Smooth muscle cell of trachea (primary cell): ENCODE measurements at places on chromosomes 1 and 21. TPM values are rescaled to one million over a fixed set of nuclear protein-coding genes. Genes with fewer than 3 reads are reported as not detected.

Gene ACTN2
- under 0.01 TPM in 2 replicates for total RNA-seq

Gene C1orf226
- total RNA-seq: 0.17 and 0.29 TPM in 2 replicates

Gene SFN
- total RNA-seq: 0.17 and 1.6 TPM in 2 replicates

Gene C1orf141
- under 0.01 TPM in 1 of 2 replicates, not detected in the other for total RNA-seq

Gene RIMKLA
- total RNA-seq: under 0.01 TPM in 1 of 2 replicates, not detected in the other

Gene KRTAP7-1
- not detected in 2 replicates for total RNA-seq

Gene CD2
- total RNA-seq: under 0.01 TPM in 1 of 2 replicates, not detected in the other

Gene TMPRSS2
- total RNA-seq: not detected in 2 replicates

Gene ELAPOR1
- 0.15 and 0.33 TPM in 2 replicates for total RNA-seq

Gene NOS1AP
- total RNA-seq: under 0.01 and 0.29 TPM in 2 replicates

Gene AIM2
- total RNA-seq: 0.58 TPM in 1 of 2 replicates, not detected in the other
